HL-60 (cell line): ENCODE measurements at places on chromosomes 2 and 18.

- DNase-seq = no peak
These were observed 41.9 kb upstream of the SPATS2L start for GRCh38 chr2:200264631-200265030.

DNA sequence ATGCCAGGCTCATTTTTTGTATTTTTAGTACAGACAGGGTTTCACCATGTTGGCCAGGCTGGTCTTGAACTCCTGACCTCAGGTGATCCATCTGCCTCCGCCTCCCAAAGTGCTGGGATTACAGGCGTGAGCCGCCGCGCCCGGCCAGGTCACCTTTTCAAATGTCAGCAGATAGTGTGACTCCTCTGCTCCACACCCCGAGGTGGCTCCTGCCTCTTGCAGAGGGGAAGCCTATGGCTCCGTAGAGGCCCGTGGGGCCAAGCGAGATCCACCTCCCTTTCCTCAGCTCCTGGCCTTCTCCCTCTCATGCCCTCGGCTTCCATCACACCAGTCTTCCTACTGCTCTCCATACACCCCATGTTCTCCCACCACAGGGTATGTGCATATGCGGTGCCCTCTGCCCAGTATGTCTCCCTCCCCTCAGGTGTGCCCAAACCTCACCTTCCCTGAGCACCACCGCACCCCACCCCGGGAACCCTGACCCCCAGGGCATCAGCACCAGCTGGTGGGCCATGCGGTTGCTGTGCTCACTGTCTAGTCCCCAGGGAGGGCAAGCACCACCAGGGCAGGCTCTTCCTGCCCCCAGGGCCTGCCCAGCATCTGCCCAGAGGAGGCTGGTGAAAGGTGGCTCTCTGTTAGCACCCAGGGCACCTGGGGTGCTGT is 10.7 kb downstream of the GPR17 start:
- DNase-seq = no peak

- DNase-seq = no peak
These were observed 190.7 kb downstream of the RDH14 start for GRCh38 chr2:18369760-18370159.

DNA sequence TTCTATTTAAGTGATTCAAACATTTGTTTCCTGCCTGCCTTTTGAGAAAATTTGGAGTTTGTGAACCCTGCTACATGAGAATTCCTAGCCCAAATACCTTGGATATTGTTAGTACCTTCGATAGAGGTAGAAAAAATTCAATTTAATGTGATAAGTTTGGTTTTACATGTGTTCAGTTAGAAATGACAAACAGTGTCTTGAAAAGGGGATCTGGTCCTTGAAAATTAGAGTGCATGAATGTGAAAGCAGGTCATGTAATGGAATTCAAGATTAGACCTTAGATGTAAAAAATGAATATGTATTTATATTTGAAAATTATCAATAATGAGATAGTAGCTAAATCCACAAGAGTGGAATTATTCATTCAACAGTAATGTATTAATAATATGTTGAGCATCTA is 70.5 kb downstream of the PIK3C3 start:
- no peak for DNase-seq

DNA sequence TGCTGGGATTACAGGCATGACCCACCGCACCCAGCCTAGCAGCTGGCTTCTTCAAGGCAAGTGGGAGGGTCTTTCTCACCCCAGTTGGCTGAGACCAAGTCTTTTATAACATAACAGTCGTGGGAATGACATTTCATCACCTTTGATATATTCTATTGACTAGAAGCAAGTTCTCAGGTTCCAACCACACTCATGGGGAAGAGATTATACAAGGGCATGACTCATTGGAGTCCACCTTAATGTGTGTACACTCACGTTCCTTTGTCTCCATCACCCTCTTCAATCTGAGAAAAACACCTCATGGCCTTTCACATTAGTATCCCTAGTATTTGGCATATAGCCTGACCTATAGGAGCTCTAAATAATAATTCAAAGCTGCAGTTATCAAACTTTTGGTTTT is 2.8 kb upstream of the BBS5 start:
- no peak for DNase-seq

DNA sequence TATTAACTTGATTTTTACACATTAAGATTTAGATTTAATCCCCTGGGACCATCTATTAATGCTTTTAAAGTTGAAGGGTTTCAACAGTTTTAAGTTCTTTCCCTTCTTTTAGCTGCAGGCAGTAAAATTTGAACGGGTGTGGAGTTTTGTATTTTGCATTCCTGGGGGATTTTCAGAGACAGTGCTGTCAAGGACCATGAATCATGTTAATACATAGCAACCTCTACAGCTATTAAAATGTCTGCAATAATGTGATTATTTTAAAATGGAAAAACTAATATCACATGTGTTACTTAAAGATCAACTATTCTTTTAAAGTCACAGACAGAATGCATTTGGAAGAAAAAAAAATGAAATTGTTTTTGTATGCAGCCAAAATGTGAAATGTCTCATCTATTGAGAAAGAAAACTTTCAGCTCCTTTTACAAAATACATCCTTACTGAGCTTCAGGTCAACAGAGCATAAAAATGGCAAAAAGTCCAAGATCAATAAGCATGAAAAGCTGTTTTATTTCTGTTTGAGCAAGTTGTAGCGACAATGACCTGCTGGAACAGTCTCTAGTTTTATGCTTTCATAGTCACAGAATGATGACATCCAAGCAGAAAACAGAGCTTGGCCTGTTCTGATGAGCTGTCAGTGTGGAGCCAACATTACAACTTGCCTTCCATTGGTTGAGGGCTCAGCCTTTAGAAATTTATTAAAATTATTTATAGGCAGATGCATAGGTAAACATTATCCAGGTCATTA is 21.6 kb upstream of the ZNF521 start:
- no peak for DNase-seq
